ENCODE measurements at places on chromosomes 3 and 15. TPM values are rescaled to one million over a fixed set of nuclear protein-coding genes. Genes with fewer than 3 reads are reported as not detected.

DNA sequence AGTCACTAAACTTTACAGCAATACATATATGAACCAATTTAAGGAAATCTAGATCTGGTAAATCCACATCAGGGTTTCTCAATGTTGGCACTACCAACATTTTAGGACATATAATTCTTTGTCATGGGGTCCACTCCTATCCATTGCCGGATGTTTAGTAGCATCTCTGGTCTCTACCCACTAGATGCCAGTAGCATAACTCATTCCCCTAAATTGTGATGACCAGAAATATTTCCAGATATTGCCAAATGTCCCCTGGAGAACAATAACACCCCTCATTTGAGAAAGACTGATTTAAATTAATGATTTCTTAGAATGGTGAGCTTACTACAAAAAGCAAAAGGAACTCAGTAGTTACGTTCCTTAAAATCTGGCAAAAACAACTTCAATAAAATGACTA, 23.1 kb upstream of the ANKRD28 start:
- peak; percentile 37 for DNase-seq

SLC22A13 gene
- 0.40 TPM for total RNA-seq

TTLL3 gene
- 12.2 TPM for total RNA-seq

- DNase-seq, result peak; percentile 26
These were observed 140.7 kb downstream of the FBLN2 start for GRCh38 chr3:13689373-13690260.

DNA sequence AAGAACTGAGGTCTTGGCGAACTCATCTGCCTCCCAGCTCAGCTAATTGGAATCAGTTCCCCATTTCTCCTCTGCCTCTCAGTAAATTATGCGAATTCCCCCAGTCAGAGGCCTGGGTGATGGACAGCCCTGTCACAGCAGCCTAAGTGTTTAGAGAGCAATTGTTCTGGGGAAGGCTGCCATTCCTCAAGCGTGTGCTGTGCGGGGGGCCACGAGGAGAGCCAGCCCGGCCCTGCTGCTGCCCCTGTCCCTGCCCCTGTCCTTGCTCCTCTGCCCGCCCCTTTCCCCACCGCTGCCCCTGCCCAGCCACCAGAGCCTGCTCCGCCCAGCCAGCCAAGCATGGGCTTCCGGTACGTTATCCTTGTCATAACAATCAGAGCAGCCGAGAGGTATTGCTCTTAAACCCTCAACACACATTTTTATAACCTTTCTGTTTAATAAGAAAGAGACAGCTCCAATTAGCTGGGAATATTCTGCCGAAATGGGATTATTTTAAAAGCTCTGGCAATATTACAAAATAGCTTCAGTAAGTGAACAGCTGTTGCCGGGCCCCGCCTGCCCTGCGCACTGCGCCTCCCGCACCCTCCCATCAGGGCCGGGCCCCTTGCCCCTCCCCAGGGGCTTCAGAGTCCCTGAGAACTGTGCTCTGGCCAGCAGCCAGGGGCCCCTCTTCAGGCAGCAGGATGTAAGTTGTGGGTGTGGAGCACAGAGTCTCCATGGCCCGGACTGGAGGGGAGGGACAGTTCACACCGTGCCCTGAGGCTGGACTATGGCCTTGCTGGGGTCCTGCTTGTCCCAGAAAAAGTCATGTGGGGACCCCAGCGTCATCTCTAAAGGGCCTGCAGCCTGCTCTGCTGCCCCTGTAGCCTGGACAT, 12.4 kb upstream of the CACNA2D2 start:
- DNase-seq, result peak; percentile 57

- no peak for DNase-seq
These were observed 18.9 kb downstream of the LINGO1 start for GRCh38 chr15:77613814-77614213.

DNA sequence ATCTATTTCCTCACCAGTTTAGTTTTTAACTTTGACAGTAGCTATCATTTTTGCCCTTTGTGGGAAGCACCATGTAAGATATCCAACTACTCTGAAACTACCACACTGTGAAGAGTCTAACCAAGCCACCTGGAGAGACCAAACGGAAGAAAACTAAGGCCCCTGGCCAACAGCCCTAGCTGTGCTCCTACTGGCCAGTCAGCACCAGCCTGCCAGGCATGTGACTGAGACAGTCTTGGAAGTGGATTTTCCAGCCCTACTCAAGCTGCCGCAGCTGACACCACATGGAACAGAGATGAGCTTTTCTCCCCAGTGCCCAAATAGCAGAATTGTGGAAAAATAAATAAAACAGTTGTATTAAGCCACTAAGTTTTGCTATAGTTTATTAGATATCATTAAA, 2.9 kb upstream of the TBC1D5 start:
- no peak for DNase-seq

UROC1 gene
- total RNA-seq, result not detected

DNA sequence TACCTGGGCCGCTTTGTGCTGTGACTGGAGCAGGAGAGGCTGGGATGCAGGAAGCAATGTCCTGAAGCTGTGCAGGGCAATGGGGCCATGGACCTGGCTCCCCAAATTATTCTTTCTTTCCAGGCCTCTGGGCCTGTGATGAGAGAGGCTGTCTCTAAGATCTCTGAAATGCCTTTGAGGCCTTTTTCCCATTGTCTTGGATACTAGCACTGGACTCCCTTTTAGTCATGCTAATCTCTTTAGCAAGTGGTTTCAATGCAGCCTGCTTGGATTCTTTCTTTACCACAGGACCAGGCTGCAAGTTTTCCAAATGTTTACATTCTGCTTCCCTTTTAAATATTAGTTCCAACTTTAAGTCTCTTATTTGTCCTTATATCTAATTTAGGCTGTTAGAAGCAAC, 64.8 kb upstream of the SGO1 start:
- DNase-seq, result no peak

DNA sequence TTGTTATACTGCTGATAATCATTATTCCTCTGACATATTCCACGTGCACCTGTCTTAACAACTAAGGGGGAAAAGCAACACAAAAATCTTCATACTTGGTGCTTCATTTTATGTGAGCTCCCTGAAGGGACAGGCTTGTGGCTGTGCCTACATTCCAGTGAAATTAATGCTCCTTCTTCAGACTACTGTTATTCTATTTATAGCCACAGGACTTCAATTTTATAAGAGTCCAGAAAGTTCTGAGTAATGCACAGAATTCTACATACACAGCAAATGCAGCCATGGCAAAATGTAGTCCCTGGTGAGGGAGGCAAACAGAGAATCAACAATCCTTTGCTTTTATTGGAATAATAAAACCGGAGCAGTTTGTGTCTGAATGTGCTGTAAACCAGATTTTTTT, 417.1 kb downstream of the RBMS3 start:
- peak; percentile 34 for DNase-seq

DNA sequence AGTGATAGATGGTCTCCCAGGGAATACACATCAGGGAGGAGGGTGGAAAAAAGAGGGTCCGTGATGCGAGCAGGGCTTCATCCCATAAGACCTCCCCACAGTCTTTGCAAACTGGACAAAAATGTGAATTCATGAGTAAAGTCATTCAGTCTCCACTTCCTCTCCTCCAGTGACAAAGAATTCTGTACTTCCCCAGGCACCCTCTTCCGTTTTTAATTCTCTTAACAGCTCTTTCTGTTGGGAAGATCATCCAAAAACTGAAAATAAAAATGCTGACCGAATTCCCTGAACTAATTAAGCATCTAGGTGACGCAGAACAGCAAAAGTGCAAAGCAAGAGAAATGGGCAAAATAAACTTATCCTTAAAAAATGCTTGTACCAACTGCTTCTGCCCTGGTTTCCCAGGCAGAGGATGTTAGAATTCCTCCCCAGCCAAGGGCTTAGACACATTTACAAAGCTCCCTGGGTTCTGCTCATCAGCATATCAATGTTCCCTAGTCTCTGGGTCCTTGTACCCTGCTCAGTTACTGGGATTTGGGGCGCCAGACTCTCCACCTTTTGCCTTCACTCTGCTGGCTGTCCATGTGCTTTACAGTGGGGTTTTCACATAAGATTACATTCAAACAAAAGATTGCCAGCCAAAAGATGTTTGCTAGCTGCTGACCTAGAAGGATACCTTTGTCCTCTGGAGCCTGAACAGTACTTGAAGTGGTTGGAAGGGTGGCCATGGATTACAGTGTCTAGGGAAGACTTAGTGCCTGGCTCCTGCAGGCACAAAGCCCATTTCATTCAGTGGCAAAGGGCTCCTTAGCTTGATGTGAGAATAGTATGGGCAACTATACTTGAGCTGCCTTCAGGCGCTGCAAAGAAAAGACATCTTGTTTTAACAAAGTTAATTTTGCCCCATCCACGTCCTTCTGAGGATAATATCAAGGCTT, 69.4 kb downstream of the ARNT2 start:
- DNase-seq, result no peak

GP9 gene
- not detected for total RNA-seq

ATP8B4 gene
- total RNA-seq, result 3.3 TPM

DNA sequence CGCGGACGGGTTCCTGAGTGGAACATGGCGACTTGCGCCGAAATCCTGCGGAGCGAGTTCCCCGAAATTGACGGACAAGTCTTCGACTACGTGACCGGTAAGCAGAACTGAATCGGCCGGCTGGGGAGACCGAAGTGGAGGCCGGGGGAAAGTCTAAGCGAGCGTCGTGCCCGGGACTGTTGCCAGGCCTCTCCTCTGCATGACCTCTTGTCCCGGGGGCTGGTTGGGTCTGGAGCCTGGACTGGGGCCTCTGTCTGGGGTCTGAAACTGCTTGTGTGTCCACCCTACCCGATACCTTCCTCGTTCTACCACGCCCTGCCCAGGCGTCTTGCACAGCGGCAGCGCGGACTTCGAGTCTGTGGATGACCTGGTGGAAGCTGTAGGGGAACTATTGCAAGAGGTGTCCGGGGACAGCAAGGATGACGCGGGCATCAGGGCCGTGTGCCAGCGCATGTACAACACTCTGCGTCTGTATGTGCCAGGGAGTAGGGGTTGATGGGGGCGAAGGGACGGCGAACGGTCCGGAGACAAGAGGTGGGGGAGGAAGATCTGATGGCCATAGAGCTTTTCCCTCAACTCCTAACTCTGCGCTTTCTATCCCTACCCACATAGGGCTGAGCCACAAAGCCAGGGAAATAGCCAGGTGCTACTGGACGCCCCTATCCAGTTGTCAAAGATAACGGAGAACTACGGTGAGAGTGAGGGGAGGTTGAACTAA, at the start of gene ABCF3:
Gene ABCF3, plus strand, starts transcription at position 16 of the 718 bp plus-strand sequence. Its CDS starts 9 bp downstream, at position 25.
- peak; percentile 22 for DNase-seq

- DNase-seq, result no peak
These were observed 214.1 kb downstream of the ZBBX start for GRCh38 chr3:167166012-167166411.

RLBP1 gene
- not detected for total RNA-seq

PDIA5 gene
- 11.3 TPM for total RNA-seq

DNA sequence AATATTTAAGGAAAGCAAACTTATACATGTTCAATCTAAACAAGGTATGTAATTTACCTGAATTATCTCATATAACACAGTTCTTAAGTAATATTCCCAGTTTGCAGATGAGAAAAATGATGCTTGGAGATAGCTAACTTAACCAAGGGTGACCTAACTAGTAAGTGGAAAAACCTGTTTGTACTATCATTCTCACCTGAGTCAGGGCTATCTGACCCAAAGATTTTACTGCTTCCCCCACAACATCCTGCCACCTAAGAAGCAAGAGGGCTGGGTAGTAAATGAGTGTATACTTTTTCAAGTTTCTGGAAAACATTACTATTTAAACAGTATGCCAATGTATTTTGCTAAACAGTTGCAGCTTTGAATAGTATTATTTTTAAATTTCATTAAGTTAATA, 10.6 kb downstream of the TP63 start:
- no peak for DNase-seq

MAGI1 gene
- total RNA-seq, result 14.5 TPM

TERC gene
- 454 TPM for total RNA-seq

ACKR2 gene
- 0.11 TPM for total RNA-seq

DNA sequence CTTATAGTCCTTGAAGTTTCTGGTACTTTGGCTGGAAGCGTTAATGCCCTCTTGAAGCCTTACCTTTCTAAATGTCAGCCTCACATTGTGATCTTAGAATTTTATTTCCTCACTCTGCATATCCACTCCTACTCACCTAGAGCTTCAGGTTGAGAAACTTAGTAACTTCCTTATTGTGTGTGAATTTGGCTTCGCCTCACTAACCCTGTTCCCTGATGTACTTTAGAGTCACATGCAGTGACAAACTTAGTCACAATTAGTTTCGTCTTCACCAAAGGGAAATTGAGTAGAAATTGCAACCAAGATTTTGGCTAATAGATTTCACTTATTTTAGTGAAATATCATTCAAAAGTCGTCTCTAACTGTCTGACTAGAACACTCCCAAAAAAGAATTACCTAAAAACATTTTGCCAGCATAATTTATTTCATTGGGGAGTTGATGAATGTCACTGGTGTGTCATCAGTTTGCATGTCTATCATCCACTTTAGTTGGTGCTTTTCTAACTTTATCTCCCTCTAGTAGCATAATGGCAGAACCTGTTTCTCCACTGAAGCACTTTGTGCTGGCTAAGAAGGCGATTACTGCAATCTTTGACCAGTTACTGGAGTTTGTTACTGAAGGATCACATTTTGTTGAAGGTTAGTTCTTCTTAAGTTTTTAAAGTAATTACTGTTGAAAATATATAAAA, 960 bp downstream of the MFN1 start:
- peak; percentile 3 for DNase-seq

PLCH1 gene
- total RNA-seq, result 0.16 TPM

- DNase-seq, result no peak
These were observed 87.3 kb upstream of the PRR23E start for GRCh38 chr3:127105587-127105986.

DNA sequence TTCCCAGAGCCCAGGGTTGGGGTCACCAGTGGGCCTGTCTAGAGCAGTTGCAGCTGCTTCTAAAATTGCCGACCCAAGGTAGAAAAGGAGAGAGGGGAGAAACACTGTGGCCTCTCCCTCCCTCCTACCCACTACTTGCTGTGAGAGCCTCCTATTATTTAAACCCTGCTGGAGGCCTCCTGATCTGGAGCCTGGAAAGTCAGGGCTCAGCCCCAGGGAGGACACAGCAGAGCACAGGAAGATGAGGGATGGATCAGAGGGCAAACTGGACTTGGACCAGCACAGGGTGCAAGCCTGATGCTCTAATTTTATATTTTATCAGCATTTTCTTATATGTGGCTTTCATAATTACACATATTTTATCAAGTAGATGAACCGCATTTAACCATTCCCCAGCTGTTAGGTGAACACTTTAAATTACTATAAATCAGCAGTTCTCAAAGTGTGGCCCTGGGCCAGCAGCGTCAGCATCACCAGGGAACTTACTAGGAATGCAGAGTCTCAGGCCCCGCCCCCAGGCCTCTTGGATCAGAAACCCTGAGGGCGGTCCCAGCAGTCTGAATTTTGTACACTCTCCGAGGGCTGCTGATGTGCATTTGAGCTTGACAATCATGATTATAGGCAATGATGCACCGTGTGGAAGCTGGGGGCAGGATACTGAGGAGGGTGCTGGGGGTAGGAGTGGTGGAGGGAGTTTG, 26.7 kb downstream of the SMAD3 start:
- DNase-seq, result peak; percentile 75

DNA sequence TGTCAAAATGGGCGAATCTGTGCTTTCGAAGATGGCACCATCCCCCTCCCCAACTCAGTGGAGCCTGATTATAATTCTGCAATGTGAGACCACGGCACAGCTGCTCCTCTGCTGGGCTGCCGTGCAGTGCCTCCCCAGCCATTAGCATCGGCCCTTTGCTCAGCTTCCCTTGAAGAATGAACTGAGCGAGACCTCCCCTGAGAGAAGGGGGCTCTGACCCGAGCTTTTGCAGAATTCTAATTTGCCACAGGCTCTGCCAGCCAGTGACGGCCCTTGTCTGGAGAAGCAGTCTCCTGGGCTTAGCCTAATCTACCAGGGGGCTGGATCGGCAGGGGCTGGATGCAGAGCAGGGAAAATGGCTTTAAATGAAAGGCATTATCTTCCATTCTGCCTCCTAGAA, 57.2 kb downstream of the GLDN start:
- DNase-seq, result no peak

GHSR gene
- not detected for total RNA-seq

LINGO1 gene
- not detected for total RNA-seq
